Left renal pelvis (tissue), 4 donors: ENCODE measurements at places on chromosomes 13 and 19.

DNA sequence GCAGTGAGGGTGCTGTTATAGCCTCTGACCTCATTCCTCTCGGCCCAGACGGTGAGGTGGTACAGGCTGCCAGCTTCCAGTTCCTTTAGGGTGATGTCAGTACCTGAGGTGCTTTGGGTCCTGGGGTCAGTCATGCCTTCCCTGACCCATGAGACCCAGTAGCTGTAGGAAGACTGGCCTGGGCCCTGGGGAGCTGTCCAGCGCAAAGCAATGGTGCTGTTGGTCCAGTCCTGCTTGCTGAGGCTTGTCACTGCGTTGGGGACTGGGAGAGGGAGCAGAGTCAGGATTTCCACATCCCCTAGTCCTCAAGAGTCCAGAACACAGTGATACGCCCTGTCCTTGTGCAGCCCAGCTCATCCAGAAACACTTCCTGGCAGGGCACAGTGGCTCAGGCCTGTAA is 10.7 kb downstream of the PTPRH start:
- no peak for DNase-seq

- no peak for DNase-seq
These were observed 618.7 kb upstream of the SGCG start for GRCh38 chr13:22562116-22562515.

DNA sequence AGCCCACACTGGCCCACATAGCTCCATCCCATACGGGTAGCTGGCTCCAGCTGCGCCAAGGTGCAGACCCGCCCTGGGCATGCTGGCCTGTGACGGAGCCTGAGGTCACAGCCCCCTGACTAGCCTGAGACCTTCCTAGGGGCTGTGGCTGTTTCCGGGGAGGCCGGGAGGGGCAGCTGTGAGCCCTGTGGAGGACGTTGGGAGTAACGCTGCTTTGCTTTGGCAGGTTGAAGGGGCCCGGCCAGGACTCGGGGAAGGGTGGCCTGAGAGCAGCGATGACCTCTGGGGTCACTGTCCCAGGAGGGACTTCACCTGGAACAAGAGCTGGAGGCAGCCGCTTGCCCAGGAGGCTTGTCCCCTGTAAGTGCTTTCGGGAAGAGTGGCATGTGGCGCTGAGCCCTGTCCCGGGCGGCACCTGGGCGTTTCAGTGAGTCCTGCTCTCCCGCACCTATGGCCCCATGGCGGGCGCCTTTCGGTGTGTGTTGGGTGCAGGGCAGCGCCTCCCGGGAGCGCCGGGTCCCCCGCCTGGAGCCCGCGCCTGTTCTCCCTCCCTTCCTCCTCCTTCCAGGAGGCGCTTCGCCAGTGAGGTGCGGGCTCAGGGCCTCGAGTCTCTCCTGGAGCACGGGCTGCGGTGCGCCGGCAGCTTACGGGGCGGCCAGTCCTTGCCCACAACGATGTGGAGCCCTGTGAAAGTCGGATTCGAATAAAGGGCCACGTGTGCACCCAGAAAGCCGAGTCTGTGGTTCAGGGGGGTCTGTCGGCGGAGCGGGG is 1.1 kb upstream of the FAM174C start:
- DNase-seq, result no peak

GRCh38 chr13:100069278-100069677 is 19.6 kb upstream of the PCCA start:
- DNase-seq, result no peak

- DNase-seq, result no peak
These were observed 10.5 kb downstream of the PMIS2 start for GRCh38 chr19:35596366-35596999.

DNA sequence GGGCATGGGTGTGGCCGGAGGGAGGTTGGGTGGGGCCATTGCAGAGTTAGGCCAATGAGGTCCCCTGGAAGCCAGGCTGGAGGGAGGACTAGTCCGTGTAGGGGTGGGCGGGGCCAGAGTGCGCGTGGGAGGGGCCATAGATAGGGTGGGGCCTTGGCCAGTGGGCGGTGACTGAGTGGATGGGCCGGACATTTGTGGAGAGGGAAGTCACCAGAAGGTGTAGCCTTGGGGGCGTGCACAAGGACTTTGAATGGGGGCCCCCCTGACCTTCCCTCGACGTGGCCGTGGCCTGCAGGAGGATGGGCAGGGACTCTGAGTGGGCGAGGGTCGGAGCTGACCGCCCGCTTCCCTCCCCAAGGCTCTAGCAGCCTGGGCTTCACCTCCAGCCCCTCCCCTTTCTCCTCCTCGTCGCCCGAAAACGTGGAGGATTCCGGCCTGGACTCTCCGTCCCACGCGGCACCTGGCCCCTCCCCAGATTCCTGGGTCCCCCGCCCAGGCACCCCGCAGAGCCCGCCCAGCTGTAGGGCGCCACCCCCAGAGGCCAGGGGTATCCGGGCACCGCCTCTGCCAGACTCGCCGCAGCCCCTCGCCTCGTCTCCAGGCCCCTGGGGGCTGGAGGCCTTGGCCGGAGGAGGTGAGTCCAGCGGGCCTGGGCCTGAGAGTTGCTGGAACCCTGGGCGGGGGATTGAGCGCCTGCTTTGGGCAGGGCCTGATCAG is 16.5 kb upstream of the B3GNT3 start:
- no peak for DNase-seq

GRCh38 chr13:33978653-33979052 is 160.7 kb downstream of the RFC3 start:
- DNase-seq, result no peak

DNA sequence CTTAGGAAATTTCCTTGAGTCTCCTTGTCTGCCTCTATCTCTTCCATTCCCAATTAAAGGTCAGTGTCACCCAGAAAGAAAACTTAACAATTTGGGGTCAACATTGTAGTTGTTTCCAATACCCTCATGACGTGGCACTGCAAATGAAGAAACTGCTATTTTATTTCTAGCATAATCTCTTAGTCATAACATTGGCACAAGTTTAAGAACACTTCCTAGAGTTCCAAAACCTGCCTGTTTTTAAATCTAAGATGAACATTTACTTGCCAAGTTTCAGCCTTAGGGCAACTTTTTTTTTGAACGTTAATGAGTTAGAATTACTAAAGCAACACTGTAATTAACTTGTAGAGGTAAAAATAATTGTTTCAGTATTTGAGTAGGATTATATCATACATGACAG is 108.0 kb downstream of the LMO7 start:
- DNase-seq, result no peak

DNA sequence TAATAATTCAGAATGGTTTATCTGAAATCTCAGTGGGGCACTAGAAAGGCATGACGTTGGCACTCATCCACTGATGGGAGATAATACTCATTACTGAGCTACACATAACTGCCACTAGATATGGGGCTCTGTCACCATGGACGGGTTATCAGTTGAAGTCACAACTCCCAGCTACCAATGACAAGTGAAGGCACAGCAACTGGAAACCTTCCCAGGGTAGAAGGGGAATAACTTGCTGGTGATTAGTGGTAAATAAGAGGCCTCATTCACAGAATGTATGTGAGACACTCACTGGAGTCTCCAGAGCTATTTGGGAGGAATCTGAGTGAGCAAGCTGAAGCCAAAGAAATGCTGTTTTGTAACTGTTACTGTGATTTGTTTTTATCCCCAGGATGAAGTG is 249.6 kb downstream of the ENOX1 start:
- no peak for DNase-seq

DNA sequence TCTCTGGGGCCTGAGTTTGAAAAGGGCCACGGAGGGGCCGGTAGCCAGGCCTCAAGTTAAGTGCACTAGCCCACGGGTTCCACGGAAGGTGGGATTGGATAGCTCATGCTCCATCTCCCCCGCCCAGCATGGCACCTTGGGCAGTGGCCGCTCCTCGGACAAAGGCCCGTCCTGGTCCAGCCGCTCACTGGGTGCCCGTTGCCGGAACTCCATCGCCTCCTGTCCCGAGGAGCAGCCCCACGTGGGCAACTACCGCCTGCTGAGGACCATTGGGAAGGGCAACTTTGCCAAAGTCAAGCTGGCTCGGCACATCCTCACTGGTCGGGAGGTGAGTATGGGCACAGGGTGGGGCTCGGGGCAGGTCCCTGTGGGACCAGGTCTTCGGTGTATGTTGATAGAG is 7.8 kb downstream of the MARK4 start:
- DNase-seq, result no peak

DNA sequence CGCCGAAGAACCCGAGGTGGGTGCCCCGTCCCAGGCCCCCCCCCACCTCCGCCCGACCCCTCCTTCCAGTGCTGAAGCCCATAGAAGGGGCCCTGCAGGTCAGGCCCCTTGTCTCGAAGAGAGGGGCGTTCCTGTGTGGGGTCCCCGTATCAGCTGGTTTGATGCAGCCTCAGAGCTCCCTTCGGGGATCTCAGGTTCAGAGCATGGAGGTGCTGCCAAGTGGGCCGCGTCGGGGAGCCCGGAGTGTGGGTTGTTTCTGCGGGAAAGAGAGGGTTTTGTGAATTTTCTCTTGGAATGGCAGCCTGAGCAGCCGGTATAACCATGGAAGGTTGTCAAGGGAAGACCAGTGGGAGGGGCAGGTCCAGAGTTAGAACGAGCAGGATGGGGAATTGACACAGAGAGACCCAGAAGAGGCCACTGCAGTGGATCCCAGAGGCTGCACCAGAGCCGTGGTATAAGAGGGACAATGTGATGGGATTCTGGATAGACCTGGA is 384 bp downstream of the TRAPPC2B start:
- no peak for DNase-seq

GRCh38 chr13:95180513-95181245 is 120.6 kb downstream of the ABCC4 start:
- DNase-seq, result no peak
